ENCODE measurements at places on chromosomes 2 and 18. TPM values are rescaled to one million over a fixed set of nuclear protein-coding genes. Genes with fewer than 3 reads are reported as not detected.

- no peak for DNase-seq
These were observed 6.3 kb downstream of the MYO7B start for GRCh38 chr2:127541809-127542208.

GRCh38 chr2:140863713-140864112 lies 1267.1 kb downstream of the LRP1B start:
- DNase-seq, result peak; percentile 20

DNA sequence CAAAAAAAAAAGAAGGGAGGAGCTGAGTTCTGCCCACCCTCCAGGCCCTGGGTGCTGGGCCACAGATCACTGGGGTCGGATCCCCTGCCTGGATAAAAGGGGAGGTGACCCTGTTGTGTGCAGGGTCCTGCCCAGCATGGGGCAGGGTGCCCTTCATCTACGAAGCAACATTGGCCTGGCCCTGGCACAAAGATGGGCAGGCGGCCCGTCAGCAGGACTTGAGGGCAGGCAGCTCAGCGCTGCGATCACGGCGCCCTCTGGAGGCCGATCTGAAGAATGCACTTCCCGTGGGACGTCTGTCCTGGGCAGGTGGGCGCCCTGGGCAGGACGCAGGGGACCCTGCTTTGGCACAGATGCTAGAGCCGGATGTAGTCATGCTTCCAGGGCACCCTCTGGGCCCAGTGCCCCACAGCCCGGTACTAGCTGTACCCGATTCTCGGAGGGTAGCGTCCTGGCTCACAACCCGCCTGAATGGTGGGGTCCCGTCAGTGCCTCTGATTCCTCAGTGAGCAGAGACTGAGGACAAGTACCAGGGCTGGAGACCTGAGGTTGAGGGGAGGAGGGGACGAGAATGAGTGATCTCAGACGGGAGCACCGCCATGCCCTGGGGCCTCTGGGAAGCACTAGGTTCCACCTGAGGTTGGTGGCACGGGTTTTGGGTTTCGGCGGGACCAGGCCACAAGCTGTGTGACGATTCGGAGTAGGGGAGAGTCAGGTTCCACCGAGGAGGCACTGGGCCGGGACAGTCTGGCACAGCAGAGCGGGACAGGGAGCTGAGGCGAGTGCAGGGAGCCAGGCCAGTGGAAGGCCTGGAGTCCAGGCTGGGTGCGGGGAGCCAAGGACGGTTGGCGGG lies 18.0 kb downstream of the ARID5A start:
- DNase-seq, result no peak

DNA sequence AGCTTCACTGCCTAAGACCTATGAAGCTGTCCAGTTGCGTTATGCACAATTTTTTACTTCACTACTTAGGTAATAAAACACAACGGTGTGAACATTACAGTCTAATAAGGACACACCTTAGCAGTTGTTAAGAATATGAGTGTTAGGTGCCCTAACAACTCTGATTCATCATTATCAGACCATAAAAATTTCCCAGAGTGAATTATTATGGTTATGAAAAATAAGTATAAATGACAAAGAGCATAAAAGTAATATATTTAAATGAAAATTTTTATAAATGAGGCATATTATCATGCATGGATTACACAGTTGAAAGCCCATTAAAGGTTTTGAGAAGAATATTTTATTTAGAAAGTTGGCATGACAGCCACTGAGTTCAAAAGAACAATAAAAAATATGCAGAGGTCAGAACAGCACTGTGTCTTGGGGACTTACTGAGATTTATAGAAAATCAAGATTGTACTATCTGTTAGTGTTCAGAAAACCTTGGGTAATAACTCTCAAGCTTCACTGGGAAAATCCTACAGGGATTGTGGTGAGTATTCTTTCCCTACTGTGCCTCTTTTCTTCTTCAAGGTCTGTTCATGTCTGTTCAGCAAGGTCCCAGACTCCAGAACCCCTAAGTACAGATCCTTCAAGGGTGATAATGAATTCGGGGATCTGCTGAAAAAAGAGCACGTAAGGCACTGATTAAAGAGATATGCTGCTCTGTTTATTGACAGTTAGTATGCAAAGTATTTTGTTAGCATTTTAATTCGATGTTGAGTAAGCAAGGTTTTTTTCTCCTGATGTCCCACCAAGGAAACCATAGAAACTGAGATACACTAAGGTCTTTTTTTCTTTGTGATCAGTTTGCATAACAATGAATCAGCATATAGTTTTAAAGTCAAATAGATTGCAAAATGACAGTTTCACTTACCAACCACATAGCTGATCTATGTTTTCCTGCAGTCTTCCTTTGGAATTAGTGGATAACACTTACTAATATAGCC lies 250.0 kb downstream of the DSEL start:
- DNase-seq, result no peak

DNA sequence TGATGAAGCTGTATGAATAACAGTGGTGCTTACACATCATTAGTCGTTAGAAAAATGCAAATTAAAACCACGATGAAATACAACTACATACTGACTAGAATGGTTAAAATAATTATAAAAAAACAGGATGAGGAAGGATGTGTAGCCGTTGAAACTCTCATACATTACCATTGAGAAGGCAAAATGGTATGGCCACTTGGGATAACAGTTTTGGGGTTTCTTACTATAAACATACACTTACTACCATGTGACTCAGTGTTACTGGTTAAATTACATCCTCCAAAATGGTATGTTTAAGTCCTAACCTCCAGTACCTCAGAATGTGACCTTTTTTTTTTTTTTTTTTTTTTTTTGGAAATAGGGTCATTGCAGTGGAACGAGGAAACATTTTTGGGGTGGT lies 58.4 kb downstream of the UBE2E3 start:
- no peak for DNase-seq

Gene CRYBA2
- not detected for polyA plus RNA-seq

Gene CYRIA
- 3.8 TPM for polyA plus RNA-seq

Gene AP1S3
- polyA plus RNA-seq, result 13.0 TPM

DNA sequence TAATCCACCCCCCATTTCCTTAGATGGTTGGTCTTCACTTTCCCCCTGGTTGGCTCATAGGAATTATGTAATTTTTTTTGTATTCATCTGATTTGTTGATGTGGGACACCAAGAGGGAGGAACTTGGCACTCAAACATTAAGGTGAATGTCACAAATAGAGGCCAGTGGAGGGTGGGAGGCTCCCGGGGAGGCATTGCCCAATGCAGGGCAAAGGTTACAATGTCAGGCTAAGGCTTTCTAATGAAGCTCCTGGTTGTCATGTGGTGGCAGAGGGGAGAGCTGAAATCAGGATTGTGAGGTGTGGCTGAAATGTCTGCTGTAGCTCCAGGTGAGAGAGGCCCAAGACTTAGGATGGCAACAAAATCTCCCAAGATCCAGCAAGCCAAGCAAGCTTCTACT lies 42.7 kb downstream of the MPHOSPH10 start:
- DNase-seq, result no peak

GRCh38 chr18:72721330-72721729 lies 146.5 kb downstream of the NETO1 start:
- no peak for DNase-seq

DNA sequence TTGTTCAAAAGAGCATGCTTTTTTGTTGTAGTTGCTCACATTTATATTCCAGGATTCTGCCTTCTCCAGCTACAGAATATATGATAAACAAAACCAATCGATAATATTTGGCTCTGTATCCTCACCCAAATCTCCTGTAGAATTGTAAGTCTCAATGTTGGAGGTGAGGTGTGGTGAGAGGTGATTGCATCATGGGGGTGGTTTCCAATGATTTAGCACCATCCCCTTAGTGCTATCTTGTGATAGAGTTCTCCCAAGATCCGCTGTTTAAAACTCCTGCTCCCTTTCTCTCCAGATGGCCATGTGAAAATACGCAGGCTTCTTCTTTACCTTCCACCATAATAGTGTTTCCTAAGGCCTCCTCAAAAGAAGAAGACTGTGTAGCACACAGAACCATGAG lies 98.7 kb upstream of the SCN7A start:
- DNase-seq, result no peak

DNA sequence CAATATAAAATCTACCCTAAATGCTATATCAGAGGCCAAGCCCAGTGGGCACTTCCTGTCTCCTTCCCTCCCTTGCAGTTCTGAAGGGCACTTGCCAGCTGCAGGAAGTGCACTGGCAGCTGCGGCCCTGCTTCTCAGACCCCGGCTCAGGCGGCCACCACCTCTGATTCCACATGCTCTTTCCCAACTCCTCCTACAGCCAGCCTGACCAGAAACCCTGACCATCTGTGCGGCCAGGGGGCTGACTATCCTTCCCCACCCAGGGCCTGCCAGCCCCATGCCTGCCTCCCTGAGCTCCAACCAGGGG lies 88.6 kb downstream of the ZBTB7C start:
- DNase-seq, result no peak

Gene ATP8B1
- 27.8 TPM for polyA plus RNA-seq

Gene CGREF1
- 7.5 TPM for polyA plus RNA-seq

DNA sequence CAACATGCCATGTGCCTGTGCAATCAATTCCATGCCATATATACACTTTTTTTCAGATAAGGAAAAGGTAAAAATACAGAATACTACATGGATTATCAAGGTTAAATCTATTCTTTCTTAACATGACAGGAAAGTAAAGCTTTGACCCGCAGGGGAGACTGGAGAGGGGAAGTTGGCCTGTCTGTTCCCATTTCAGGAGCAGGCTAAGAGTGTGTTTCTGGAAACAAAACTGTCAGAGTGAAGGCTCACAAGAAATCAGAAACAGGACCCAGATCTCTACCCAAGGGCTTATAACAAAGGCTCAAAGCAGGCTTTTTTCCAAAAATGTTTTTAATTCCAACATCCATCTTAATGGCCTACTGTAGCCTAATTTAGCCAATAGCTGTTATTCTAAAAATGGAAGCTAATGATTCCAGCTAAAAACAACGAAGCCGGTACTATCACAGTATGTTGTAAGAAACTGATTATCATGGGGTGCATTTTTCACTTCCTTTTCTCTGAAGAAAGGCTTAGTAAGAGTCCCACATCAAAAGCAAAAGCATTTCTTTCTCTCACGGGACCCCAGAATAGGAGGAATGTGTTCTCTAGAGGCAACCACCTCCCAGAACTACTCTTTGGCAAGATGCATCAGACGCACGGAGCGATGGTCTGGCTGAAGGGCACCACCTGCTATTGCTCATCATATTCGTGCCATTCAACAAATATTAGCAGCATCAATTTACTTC lies 41.4 kb downstream of the FECH start:
- no peak for DNase-seq

DNA sequence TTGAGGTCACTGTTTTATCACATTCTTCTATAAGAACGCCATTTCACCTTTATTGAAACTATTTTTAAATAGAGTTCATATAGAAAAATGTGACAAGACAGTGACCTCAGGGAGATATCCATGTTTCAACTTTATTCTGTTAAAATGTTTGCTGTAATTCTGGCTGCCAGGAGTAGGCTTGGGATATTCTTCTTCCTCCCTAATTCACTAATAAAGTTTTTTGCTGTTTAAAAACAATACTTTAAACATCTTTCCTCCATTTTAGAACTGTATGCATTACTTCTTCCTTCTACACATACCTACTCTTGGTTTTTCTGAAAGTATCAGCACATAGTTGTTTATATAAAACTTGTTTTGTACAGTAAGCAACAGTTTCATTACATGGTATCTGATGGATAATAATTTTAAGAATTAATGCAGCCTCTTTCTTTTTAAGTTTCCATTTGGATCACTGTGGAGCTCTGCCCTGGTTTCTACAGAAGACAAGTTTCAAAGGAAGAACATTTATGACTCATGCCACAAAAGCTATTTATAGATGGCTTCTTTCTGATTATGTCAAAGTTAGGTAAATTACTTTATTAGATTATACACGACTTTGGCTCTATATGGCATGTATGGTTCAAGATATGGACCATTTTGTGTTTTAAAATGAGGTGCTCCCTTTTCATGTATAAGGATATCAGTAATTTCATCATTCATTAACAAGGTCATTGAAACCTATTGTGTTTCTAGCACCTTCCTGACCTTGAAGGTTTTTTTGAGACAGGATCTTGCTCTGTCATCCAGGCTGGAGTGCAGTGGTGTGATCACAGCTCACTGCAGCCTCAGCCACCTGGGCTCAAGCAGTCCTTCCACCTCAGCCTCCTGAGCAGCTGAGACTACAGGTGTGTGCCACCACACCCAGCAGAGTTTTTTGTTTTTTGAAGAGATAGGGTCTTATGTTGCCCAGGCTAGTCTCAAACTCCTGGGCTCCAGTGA lies 7.2 kb downstream of the CPSF3 start:
- DNase-seq, result no peak

GRCh38 chr2:162917626-162918025 lies 79.1 kb upstream of the KCNH7 start:
- DNase-seq, result no peak

DNA sequence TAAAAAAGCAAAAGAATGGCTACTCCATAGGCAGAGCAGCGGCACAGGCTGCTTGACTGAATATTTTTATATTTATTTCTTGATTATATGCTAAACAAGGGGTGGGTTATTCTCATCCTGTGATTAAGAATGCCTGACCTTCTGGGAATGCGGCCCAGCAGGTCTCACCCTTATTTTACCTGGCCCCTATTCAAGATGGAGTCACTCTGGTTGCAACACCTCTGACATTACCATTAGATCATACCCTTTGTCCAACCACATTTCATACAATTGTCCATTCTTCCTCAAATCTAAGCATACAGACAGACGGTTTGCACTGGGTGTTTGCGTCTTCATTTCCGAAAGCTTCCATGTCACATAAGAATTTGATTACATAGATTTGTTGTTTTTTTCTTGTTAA lies 168.2 kb downstream of the GALNT1 start:
- DNase-seq, result no peak

Gene TMEM200C
- 1.2 TPM for polyA plus RNA-seq

Gene FAM237A
- polyA plus RNA-seq, result not detected

- DNase-seq, result no peak
These were observed 70.6 kb upstream of the KLF7 start for GRCh38 chr2:207236156-207236935.

- no peak for DNase-seq
These were observed 170.0 kb downstream of the CELF4 start for GRCh38 chr18:37395631-37396030.

DNA sequence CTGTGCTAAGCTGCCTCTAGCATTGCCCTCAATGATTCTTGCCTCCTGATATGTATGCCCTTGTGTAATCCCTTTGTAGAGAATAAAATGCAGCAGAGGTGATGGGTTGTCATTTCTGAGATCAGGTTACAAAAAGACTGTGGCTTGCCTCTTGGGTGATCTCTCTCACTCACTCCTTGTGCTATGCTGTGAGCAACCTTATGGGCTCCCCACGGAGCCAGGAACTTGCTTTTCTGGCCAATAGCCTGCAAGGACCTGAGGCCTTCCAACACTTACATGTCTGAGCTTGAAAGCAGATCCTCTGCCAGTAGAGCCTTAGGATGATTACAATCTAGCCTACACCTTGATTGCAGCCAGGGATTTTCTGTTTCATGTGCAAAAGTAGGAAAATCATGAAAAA lies 123.1 kb upstream of the XIRP2 start:
- DNase-seq, result no peak

Gene SKOR2
- polyA plus RNA-seq, result not detected

Gene ZAP70
- 1.2 TPM for polyA plus RNA-seq
